HepG2 (cell line): ENCODE measurements at places on chromosomes 3 and 15. TPM values are rescaled to one million over a fixed set of nuclear protein-coding genes. Genes with fewer than 3 reads are reported as not detected.
A peak's percentile ranks its signal among the peaks of the same experiment; 100 is the strongest.

Gene KNG1
- 3.5 and 7.0 TPM in 2 replicates for total RNA-seq

Gene ADAMTS9
- 0.02 TPM in 1 of 2 replicates, not detected in the other for total RNA-seq

Gene SLC9C1
- total RNA-seq = not detected in 2 replicates

Gene WWTR1
- total RNA-seq = 19.7 and 27.0 TPM in 2 replicates

Gene COL8A1
- not detected in 2 replicates for total RNA-seq

Gene LSAMP
- total RNA-seq = not detected in 2 replicates

Gene IGDCC3
- total RNA-seq = 31.2 and 51.8 TPM in 2 replicates

- H3K4me1 ChIP-seq = no peaks in the 10 kb centered on the region
- H3K36me3 ChIP-seq = no peaks in the 10 kb centered on the region
- no peak for DNase-seq
These were observed 6.8 kb upstream of the CCR3 start for GRCh38 chr3:46235425-46235824.

GRCh38 chr3:7112523-7113056 lies 251.7 kb downstream of the GRM7 start:
- no peak overlapping the region for H3K4me3 ChIP-seq
- no peaks in the 10 kb centered on the region for H3K27me3 ChIP-seq
- H3K4me1 ChIP-seq = no peaks in the 10 kb centered on the region
- no peak for DNase-seq
- no peaks in the 10 kb centered on the region for H3K36me3 ChIP-seq

DNA sequence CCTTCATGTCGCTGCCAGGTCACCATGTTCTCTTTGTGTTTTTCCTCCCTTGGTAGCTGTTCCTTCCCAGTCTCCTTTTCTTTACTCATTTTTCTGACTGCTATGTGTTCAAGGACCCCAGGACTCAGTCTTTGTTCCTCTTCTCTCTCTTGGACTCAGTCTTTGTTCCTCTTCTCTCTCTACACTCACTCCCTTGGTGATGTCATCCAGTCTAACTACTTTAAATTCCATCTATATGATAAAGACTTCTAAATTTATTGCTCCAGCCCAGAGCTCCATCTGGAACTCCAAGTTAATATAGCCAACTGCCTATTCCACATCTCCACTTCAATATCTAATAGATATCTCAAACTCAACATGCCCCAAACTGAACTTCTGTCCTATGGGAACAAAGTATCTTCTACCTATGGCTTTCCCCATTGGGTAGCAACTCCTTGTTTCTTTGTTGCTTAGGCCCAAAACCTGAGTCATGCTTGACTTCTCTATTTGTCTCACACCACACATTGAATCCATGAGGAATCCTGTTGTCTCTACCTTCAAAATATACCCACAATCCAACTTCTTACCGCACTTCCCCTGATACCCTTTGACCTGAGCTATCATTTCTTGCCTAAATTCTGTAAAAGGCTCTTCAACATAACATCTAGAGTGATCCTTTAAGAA lies 4.9 kb upstream of the DYNC1LI1 start:
- no peaks in the 10 kb centered on the region for H3K36me3 ChIP-seq

DNA sequence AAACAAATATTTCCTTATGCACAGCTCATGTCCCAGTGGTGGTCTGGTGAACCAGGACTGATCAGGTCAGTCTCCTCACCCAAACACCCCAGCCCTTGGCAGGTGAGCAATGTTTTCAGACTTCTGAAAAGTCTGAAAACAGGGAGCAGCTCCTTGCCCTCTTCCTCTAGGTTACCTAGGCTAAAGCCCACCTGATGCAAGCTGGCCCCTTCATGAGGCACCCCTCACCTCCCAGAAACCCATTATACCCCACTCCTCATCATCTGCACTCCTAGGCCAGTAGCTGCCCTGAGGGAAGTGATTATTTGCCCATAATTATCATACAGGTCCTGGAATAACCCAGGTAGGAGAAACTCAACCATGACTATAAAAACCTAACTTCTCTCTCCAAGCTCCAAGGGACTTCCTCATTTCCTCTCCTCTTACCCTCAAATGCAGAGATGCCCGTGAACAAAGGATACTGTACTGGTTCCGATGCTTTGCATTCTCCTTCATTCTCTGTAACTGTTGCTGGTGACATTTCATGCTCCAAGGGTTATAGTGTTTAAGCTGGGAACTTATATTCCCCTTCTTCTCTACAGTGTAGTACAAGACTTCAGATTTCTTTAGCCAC lies 5.2 kb upstream of the NCKIPSD start:
- H3K27ac ChIP-seq = no peak overlapping the region
- H3K4me3 ChIP-seq = no peak overlapping the region
- peaks cover 76% of the 10 kb centered on the region for H3K36me3 ChIP-seq

DNA sequence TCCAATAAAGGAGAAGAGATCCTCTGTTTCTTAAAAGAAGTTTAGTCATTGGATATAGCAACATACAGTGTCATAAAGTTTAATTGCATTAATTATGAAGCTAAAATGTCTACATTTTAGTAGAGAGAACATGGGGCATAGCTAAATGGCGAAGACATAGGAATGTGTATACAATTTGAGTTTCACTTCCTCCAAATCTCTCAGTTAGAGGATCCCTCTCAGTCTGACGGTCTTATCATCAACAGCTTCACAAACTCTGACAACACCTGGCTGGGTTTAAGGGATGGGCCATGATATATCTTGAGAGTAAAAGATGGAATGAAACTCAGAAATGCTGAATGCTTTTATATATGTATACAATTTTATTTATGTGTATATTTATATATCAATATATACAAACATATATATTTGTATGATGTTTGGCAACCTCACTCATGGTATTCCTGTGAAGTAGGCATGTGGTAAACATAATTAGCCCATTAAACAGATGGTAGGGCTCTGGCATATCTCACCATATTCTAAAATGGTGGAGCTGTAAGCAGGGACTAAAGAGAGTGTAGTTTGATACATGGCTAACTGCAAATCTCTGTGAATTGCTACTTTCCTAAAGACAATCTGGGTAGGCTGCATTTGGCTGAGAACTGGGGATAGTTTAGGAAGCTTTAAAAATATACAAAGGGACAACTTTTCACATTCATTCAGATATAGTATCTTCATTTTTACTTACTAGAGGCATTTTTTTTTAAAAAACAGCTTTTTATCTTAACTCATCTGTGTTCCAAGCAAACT lies 111.6 kb downstream of the TIGIT start:
- H3K27me3 ChIP-seq = no peaks in the 10 kb centered on the region
- H3K36me3 ChIP-seq = no peaks in the 10 kb centered on the region
- H3K4me3 ChIP-seq = no peak overlapping the region
- no peak overlapping the region for H3K27ac ChIP-seq

DNA sequence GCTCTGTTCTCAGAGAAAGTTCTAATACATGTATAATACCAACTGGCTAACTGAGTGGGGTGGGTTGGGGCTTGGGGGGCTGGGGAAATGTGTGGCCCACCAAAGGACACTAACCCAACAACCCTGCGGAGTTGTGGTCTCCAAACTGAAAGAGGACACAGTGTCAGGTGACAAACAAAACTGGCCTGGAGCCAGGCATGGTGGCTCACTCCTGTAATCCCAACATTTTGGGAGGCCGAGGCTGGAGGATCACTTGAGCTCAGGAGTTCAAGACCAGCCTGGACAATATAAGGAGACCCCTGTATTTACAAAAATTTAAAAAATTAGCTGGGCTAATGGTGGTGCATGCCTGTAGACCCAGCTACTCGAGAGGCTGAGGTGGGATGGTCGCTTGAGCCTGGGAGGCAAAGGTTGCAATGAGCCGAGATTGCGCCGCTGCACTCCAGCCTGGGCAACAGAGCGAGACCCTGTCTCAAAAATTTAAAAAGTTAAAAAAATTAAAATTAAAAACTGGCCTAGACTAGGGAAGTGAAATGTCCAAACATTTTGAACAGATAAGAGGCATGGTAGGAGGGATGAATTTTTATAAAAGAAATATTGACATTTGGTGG lies 31.7 kb upstream of the SRP14 start:
- no peak for DNase-seq
- peaks cover 48% of the 10 kb centered on the region for H3K4me1 ChIP-seq
- no peaks in the 10 kb centered on the region for H3K36me3 ChIP-seq

DNA sequence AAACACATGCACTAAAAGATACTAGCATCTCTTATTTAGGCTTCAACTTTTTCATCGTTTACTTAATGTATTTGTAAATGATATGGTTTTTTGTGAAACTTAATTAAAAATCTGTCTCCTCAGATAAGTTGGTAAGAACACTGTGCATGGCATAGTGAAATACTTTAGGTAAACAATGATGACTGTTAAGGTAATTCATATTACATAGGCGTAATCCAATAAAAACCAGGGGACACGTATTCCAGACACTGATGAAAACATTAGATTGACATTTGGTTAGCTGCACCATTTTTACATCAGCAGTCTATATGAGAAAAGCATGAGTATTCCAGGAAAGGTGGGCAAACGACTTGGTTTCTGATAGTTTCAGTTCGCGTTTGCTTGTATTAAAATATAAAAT lies 170.0 kb downstream of the MBNL1 start:
- DNase-seq = no peak
- peaks cover 4% of the 10 kb centered on the region; the same call in 1 of the 3 replicates for H3K36me3 ChIP-seq
- no peak overlapping the region for H3K4me3 ChIP-seq
- H3K27me3 ChIP-seq = no peaks in the 10 kb centered on the region
- no peak overlapping the region for H3K27ac ChIP-seq
- H3K4me1 ChIP-seq = no peaks in the 10 kb centered on the region

DNA sequence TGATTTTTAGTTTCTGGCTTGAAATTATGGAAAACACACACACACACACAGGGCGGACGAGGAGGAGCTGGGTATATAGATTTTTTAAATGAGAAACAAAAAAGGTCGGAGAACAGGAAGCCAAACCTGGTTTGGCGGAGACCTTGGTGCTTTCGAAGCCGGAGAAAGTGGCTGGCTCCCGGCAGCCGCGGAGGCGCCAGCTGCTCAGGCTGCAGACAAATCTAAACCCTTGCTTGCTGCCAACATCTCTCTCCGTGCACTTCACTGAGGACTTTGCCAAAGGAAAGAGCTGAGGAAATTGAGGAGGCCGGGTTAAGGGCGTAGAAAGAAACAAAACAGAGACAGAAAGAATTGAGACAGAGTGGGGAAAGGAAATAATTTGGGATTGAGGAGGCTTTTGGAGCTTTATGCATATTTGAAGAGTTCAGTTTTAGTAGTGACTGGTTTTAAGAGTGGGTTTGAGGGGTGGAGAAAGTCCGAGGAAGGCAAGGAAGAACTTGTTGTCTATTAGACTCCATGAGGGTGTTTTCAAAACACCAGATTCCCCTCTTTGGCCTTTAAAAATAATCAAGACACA lies 2.2 kb downstream of the ZIC1 start:
- no peak for DNase-seq
- no peaks in the 10 kb centered on the region; the same call in 1 of the 2 replicates for H3K27me3 ChIP-seq
- no peak overlapping the region for H3K27ac ChIP-seq
- H3K36me3 ChIP-seq = no peaks in the 10 kb centered on the region
- no peaks in the 10 kb centered on the region for H3K4me1 ChIP-seq

GRCh38 chr3:6120786-6121185 lies 740.1 kb upstream of the GRM7 start:
- no peak overlapping the region for H3K4me3 ChIP-seq
- H3K4me1 ChIP-seq = no peaks in the 10 kb centered on the region
- DNase-seq = no peak
- no peaks in the 10 kb centered on the region for H3K36me3 ChIP-seq

- no peaks in the 10 kb centered on the region for H3K27me3 ChIP-seq
- peaks cover 42% of the 10 kb centered on the region for H3K4me1 ChIP-seq
- no peak for DNase-seq
- no peak overlapping the region for H3K27ac ChIP-seq
- H3K36me3 ChIP-seq = no peaks in the 10 kb centered on the region
These were observed 4.0 kb upstream of the ZNF639 start for GRCh38 chr3:179318876-179319275.

DNA sequence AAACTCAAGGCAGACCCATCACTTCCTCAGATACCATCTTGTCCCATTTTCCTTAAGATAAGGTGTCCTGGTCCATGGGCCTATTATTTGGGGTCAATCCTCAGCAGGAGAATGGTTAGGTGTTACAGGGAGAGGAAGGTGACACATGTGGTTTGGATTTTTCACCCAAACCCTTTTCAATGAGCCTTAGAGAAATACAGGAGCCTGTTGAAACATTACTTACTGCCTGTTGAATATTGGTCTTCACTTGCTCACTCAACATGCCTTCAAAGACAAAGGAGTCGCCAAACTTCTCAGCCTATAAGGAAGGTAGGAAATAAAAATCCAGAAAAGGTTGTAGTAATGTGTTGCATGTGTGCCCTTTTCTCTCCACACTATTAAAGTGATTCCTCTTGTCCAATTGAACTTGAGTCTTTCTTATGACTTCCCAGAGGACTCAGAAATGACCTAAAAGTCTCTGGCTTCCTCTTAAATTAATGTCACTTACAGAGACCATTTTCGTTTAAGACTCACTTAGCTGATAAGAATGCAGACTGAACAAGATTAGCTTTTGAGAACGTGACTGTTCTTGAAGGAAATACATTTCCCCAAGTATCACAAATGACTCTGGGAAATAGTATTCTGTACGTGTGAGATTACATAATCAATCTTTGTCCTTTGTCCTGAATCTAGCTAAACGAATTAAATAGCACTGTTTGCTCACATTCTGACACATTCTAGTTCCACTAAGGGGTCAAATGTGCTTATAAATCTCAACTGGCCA lies 17.8 kb downstream of the SUMF1 start:
- H3K4me1 ChIP-seq = no peaks in the 10 kb centered on the region
- no peak overlapping the region for H3K4me3 ChIP-seq
- no peaks in the 10 kb centered on the region for H3K27me3 ChIP-seq
- peaks cover 36% of the 10 kb centered on the region for H3K36me3 ChIP-seq
- no peak for DNase-seq
- no peak overlapping the region for H3K27ac ChIP-seq

- no peak overlapping the region for H3K27ac ChIP-seq
- H3K36me3 ChIP-seq = peaks cover 9% of the 10 kb centered on the region
- H3K27me3 ChIP-seq = no peaks in the 10 kb centered on the region
- DNase-seq = no peak
- H3K4me1 ChIP-seq = no peaks in the 10 kb centered on the region
These were observed 172.0 kb downstream of the STT3B start for GRCh38 chr3:31704591-31705179.

GRCh38 chr3:98026425-98027084 lies 8.6 kb downstream of the GABRR3 start:
- no peak overlapping the region for H3K4me3 ChIP-seq
- no peak for DNase-seq
- no peak overlapping the region for H3K27ac ChIP-seq

- DNase-seq = no peak
- H3K36me3 ChIP-seq = no peaks in the 10 kb centered on the region
- no peak overlapping the region for H3K27ac ChIP-seq
- no peak overlapping the region for H3K4me3 ChIP-seq
These were observed 10.8 kb downstream of the MBNL1 start for GRCh38 chr3:152279479-152279878.

DNA sequence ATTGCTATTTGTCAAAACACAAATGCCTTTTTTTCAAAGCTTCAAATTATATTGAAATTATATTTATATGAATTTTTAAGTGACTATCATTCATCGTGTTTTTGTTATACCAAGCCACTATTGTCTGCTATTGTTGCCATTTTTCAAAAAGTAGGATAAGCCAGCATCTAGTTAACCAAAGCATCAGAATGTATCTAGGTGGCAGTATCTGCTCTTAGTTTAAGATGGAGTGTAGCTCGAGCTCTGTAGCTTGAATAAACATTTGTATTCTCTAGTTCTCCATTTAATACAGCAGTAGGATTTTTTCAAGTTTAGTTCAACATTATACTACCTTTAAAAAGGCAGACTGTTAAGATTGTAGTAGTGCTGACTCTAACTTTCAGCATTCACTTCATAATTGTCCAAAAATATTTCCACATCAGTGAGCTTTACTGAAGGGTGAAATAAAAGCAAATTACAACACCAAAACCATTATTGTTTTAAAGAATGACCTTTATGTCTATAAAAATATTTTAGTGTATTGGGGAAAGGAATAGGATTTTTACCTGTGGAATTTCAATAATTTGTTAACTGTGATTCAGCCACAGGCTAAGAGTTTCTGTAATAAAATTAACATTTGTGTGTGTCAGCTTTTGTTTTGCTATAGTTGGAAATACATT lies 19.6 kb upstream of the C15orf61 start:
- no peak overlapping the region for H3K4me3 ChIP-seq
- peak; percentile 24 for DNase-seq
- 0 out of 2 replicates have a peak, but pooled peaks cover 4% of the 10 kb centered on the region for H3K4me1 ChIP-seq
- no peak overlapping the region for H3K27ac ChIP-seq
